ENCODE measurements at places on chromosomes 2 and 18.

GRCh38 chr2:3175568-3175955, 202.1 kb downstream of the EIPR1 start:
- no peak for DNase-seq

GRCh38 chr18:79320216-79320850, 75.4 kb upstream of the NFATC1 start:
- DNase-seq: no peak

DNA sequence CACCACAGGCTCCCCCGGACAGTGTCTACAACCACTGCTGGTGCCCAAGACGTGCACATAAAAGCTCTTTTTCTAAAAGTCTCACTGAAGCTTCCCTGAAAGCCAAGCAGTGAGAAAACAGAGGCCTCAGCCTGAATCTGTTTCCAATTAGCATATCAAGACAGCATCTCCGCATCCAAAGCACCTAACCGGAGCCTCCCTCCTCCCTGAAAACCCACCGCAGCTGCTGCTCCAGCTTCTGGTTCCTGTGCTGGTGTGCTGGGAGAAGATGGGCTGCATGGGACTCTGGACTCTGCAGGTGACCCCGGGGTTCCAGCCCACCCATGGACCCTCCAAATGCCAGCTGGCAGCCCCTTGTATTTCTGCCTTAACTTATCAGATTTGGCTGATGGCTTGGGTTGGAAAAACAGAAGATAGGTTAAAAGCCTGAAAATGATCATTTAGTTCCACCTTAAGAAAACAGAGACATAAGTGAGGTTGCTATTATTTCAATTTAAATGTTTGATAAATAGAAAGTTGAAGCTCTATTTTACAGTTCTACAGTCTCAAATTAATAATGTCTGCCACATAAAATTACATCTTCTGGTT, 103.3 kb downstream of the TMEM18 start:
- no peak for DNase-seq

GRCh38 chr2:213834331-213834730, 550.1 kb downstream of the SPAG16 start:
- DNase-seq: no peak

DNA sequence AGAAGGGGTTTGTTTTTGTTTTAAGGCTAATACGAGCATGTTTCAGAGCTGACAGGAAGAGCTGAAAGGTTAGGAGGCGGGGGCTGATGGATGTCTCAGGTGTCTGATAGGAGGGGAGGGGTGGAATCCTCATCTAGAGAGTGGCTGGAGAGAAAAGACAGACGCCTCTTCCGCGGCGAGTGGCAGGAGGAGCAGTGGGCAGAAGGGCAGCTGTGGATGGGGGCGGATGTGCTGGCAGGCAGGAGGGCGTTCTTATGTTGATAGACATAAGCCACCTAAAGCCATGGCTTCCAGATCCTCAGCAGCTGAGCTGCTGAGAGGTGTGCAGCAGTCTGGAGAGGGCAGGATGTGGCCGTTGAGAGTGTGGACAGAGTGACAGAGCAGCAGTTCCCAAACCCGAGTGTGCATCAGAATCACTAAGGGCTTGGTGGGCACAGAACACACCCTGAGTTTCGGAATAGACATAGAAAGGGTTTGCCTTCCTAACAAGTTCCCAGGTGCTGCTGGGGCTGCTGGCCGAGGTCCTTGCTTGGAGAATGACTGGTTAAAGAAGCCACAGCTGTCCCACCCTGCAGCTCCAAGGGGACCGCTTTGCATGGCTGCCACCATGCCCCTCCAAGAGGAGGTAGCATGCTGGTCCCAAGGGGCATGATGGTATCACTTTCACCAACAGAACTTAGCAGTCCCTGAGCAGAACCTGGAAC, 3.0 kb upstream of the ITM2C start:
- no peak for DNase-seq

Measured in anterior cingulate cortex (tissue), 58 donors.